ENCODE measurements at places on chromosomes 5 and 9.

DNA sequence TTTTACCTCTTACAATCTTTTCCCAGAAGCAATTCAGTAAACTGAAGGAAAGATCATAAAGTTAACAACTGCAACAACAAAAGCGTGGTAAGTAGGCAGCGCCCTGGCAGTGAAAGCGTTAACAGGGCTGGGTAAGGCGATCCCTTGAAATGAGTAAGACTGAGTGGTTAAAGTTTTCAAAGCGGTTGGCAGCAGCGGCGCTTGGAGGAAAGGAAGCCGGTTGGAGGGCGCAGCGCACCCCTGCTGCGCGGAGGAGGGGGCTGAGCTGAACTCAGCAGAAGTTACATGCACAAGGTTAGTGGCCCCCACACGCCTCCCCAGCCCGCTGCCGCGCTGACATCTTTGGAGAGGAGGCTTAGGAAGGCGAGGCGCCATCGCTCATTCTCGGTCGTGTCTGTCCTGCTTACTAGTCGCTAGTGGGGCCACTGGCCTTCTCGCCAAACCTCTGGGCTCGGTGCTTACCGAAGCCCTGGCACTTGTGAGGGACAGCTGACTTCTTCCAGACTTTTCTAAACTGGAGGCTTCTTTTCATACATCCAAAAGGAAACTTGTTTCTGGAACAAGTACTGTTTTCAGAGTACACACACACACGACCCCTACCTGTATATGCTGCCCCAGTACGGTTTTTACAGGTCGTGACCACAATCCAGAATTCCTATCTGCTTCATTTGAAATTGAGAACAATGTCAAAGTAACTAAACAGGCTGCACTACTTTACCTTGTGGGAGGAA, at the start of gene SH3RF2:
Gene SH3RF2 (plus strand): TSS at position 178 of the 731 bp plus-strand sequence. CDS start 1,351 bp downstream, outside the sequence.
- no peak for DNase-seq

GRCh38 chr9:132783006-132783405, 95.1 kb downstream of the AK8 start:
- DNase-seq: no peak

DNA sequence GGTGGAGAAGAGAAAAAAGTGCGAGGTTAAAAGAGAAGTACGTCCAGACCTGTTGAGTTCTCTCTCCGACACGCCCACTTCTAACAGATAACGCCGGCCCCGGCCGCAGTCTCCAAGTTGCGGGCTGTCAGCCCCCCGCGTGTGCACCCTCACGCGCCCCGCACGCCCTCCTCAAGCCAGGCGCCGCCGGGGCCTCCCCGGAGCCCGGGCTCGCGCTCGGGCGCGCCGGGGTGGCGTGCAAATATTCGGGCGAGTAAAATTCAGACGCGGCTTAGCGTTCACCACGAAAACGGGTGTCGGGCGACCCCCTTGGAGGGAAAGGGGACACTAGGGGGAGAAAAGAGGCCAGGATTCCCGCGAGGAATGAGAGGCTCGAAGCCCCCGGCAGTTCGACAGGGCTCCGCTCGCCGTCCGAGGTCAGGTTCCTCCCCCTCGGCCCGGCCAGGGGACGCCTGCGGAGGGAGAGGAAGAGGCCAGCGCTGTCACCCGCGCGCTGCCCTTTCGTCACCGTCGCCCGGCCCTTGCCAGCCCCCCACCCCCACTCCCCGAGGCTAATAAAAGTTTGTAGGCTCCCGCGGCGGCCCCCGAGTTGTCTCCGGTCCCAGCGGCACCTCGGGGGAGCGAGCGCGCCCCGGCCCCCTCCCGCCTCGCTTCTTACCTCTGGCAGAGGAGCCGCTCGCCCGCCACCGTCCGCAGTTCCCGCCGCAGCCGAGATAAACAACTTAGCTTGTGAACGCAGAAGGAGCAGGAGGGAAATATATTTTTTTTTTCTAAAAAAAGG, 743 bp downstream of the NR3C1 start:
- peak; percentile 52 for DNase-seq

GRCh38 chr9:85610074-85610860, 131.5 kb downstream of the AGTPBP1 start:
- DNase-seq: peak; percentile 90

- peak; percentile 94 for DNase-seq
These were observed 38.0 kb downstream of the PALM2AKAP2 start for GRCh38 chr9:109817846-109818472.

DNA sequence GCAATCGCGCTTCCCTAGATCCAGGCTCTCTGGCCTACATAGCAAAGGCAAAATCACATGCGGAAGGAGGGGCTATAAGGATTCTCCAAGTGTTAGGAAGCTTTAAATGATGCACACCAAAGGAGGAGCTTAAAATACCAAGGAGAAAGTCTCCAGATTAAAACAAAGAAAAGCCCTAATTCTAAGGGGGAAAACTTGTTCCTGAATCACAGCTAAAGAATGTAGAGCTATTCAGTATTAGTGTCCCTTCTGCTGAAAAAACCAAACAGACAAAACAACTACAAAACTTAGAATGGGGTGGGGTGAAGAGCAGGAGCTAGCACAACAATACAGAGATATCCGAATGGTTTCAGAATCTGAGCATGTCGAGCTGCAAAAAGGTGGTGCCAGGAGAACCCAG, 213.7 kb downstream of the DCP2 start:
- DNase-seq: no peak

- DNase-seq: no peak
These were observed 64.1 kb upstream of the FCN1 start for GRCh38 chr9:134981829-134982228.

DNA sequence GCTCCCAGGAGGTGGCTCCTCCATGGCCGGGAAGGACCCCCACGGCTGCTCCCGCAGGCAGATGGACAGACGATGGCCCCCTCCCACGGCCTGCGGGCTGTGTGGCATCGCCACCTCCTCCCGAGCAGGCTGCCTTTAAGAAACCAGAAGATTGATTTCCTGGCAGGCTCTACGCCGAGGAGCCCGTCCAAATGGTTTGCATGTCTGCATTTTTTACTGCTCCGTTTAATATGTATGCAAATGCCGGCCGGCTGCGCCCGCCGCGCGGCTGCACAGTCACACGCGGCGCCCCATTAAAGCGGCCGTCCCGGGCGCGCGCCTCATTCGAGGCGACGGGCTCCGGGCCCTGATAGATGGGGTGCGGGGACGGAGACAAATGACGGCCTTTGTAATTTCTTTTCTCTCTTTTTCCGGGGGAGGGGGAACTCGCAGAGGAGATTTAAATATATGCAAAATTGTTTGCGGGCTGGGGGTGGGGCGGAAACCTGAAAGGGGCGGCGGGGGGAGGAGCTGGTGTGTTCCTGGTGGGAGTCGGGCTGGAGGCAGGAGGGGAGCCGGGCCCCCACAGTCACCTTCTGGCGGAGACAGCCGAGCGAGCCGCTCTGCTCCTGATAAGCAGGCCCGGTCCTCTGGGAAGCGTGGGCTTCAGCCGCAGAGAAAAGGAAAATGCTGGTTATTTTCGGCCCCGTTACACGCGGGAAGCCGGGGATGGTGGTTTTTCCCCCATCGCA, 158.7 kb upstream of the IER5L start:
- DNase-seq: no peak

- DNase-seq: no peak
These were observed 14.2 kb upstream of the FOXB2 start for GRCh38 chr9:77005216-77005615.

- DNase-seq: no peak
These were observed 1020.4 kb upstream of the WWC1 start for GRCh38 chr5:167271081-167271480.

DNA sequence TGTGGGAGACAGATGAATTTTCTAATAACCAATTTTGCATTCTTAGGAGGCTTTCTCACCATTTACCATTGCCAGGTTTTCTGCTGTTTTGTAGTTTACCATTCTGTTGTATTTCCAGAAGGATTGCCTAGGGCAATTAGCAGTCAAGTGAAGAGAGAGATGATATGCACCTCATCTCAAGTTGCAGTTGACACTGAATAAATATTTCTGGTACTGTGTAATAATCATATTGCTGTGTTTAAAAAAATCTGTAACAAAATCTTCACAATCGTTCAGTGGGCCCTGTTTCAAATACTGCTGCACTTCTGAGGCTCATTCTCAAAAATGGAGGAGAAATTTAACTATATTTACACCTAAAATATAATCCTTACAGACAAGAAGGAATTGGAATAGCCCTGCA, 706.1 kb upstream of the PTPRD start:
- peak; percentile 44 for DNase-seq

GRCh38 chr9:17744786-17745185, 165.9 kb downstream of the SH3GL2 start:
- DNase-seq: no peak
